ENCODE measurements at places on chromosomes 2 and 18.

- DNase-seq, result no peak
Measured at GRCh38 chr2:29802986-29803385, 118.4 kb downstream of the ALK start.

GRCh38 chr2:230684270-230685168 is 28.1 kb upstream of the CAB39 start:
- DNase-seq, result no peak

- no peak for DNase-seq
Measured at GRCh38 chr2:60331115-60331809, 222.2 kb downstream of the BCL11A start.

DNA sequence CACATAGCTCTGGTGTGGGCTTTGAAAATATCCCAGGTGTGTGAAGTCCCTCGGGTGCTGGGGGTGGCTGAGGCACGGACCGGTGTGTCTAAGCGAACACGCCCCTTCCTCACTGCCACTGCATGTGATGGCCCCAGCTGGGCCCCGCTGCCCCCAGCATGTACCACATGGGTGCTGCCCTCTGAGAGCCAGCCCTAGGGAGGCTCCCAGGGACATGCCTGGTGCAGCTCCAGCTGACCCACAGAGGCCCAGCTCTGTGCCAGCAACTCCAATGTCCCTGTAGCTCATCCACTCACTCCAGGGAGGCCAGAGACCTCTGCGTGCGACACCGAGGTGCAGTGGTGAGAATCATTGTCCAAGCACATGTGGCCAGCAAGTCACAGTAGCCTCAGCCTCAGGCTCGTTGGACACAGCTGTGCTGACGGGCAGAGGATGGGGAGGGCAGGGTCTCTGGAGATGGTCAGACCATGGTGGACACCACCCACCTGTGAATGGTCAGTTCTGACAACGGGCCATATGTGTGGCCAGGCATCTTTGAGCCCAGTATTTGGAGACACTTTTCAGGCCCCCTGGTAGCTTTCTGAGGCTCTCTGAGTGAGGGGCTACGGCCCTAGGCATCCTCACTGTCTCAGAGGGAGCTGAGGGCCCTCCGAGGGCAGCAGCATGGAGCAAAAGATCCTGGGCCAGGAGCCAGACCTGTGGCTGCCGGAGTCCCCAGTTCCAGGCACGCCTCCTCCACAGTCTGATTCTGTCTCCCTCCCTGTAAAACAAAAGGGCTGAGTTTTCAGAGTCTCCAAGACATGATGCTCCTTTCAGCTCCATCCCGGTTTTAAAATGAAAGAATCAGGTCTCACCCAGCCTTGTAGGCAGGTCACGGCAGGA is 220.7 kb downstream of the NDUFA10 start:
- no peak for DNase-seq

GRCh38 chr2:71925268-71926088 is 222.2 kb downstream of the CYP26B1 start:
- DNase-seq, result no peak

GRCh38 chr2:234761910-234762309 is 189.9 kb upstream of the SH3BP4 start:
- no peak for DNase-seq

All from GM06990 (cell line).